ENCODE measurements at places on chromosomes 6 and 20.

GRCh38 chr6:121748376-121748775, 312.9 kb downstream of the GJA1 start:
- no peak for DNase-seq

- no peak for DNase-seq
These were observed 295.2 kb downstream of the QKI start for GRCh38 chr6:163709693-163710092.

DNA sequence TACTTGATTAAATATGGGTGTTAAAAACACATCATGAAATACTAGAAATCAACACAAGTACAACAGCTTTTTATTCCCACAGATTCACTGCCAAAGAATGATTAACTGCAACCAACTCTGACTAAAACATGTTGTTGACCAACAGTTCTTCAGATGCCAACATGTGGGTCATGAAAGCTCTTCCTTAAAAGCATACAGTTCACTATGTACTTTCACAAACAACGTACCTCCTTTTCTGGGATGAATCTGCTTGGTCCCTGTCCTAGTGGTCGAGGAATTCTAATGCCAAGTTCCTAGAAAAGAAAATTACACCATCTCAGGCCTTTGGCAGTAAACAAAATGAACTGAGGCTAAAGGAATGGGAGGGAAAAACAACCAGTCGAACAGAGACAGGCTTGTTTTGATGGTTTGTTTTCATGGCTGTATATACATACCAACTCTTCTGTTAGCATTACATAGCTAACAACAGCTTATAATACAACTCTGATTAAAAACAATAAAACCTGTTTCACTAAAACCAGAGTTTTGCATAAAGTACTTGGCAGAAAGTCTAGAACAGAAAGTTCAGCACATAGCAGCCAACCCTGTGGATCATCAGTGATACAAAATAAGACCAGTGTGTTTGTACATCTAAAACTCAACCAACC, 92.5 kb downstream of the SESN1 start:
- DNase-seq, result no peak

DNA sequence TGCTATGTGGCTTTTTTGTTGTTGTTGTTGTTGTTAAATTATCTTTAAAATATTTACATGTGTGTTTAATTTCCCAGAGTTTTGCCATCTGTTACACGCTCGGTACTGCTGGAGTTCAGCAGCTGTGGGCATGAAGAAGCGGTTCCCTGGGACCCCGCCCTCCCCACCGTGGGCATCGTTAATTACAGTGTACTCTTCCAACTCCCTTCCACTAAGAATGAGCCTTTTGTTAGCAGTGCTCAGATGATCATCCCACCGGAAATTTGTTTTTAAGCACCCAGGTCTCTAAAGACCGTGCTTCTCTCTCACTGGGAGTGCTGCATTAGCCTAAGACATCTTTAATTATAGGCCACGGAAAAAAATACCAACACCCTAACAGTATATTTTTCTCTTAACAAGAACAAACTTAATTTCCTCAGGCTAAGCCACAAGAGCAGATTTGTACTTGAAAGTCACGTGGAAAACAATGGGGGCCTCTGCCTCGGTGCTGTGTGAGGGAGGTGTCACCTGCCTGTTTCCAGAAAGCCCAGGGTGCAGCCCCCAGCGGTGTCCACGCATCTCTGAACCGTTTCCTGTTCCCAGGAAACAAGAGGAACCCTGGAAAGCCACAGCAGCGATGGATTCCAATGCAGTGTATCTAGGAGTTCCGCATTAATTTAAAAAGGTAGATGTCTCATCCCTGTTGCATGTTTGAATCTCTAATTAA, 113.3 kb upstream of the FRMD1 start:
- DNase-seq, result no peak

GRCh38 chr6:78911218-78911940, 44.0 kb downstream of the IRAK1BP1 start:
- no peak for DNase-seq

DNA sequence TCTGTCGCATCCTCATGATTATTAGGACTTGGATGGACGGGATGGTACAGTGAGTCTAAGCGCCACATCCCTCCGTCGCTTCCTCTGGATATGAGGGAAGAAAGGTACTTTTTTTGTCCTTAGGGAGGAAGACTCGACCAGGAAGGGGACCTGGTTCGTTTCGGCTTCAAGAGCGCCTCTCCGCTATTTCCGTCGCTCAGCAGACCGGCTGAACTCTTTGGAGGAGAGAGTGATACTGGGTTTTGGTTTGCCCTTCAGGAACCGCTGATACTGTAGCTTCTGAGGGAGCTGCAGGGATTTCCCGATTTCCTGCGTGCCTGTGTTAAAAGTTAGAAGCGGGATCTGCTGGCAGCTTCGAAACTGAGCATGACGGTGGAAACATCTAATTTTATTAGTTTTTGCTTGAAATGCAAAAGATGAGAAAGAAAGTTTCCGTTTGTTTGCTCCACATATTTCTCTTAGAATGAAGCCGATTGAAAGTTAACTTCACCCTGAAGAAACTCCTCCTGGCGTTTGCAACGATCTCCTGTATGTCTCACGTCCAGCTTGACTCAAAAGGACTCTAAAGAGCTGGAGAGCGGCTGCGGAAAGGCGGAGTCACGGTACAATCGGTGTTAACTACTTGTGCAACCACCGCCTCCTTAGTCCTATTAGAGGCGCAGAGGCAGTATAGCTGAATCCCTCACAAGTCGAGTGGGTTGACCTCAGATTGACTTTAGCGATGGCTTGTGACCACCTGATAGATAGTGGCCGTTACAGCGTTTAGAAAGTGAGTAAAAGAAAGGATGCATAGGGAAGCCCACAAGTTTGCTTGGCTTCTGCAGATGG, 129.4 kb downstream of the TRIM27 start:
- no peak for DNase-seq

DNA sequence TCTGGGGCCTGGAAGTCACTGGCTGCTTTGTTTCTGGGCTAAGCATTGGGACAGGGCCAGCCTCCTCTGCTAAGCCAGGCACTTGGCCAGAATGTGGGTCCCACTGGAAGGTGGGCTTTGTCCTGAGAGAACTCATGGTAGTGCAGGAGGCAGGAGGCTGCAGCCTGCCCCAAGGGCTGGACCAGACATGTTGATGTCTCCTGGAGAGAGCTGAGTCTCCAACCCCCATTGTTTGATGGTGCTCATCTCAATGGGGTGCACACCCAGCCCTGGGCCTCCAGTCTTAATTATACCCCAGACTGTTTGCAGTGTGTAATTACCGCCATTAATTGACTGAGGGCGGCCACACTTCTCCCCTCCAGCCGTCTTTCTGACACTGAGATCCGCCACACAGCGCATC, 220.5 kb upstream of the PMEPA1 start:
- DNase-seq, result no peak

GRCh38 chr6:99607416-99608036, 893 bp downstream of the PRDM13 start:
- DNase-seq, result no peak

All from CD4-positive, alpha-beta T cell treated with Interleukin-2 at 100 ng/mL for 4 hours (primary cell).